ENCODE measurements at places on chromosomes 16 and 17.
A peak's percentile ranks its signal among the peaks of the same experiment; 100 is the strongest.

- no peak for DNase-seq
Measured at GRCh38 chr16:87507351-87508069, 14.7 kb upstream of the ZCCHC14 start.

- no peak for DNase-seq
Measured at GRCh38 chr16:8863594-8864424, 5.0 kb downstream of the CARHSP1 start.

- DNase-seq = no peak
Measured at GRCh38 chr16:87119748-87120147, 197.4 kb downstream of the C16orf95 start.

- peak; percentile 79 for DNase-seq
Measured at GRCh38 chr17:77842528-77843147, 115.9 kb upstream of the TNRC6C start.

GRCh38 chr16:13351601-13352217 lies 450.3 kb downstream of the SHISA9 start:
- DNase-seq = no peak

DNA sequence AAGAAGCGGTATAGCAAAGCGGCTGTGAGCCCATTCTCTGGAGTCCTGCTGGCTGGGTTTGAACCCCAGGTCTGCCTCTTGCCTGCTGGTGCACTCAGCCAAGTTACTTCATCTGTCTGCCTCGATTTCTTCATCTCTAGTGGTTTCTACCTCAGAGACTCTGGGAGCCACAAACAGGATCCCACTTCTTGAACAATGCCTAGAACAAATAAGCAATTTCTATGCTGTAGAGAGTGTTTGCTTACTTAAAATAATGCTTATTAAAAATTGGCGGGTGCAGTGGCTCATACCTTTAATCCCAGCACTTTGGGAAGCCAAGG lies 75.5 kb downstream of the CMIP start:
- no peak for DNase-seq

DNA sequence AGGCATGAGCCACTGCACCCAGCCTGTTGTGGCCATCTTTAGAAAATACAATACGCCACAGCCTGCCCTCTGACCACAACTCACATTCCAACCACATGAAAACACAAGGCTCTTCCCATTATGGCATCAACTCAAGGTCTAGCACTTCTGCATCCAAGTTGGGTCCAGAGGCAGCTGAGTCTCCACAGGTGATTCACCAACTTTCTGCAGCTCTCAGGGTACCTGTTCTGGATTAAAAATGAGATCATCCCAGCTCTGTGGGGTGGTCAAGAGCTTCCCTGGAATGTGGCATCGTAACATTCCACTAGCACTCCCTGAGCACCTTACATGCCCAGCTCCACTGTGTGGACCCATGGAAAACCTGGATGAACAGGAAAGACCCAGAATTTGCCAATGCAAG lies 9.9 kb upstream of the GUCY2D start:
- no peak for DNase-seq

GRCh38 chr17:69117855-69118784 lies 23.6 kb downstream of the ABCA6 start:
- no peak for DNase-seq

GRCh38 chr16:81995651-81996050 lies 15.6 kb downstream of the SDR42E1 start:
- DNase-seq = no peak

DNA sequence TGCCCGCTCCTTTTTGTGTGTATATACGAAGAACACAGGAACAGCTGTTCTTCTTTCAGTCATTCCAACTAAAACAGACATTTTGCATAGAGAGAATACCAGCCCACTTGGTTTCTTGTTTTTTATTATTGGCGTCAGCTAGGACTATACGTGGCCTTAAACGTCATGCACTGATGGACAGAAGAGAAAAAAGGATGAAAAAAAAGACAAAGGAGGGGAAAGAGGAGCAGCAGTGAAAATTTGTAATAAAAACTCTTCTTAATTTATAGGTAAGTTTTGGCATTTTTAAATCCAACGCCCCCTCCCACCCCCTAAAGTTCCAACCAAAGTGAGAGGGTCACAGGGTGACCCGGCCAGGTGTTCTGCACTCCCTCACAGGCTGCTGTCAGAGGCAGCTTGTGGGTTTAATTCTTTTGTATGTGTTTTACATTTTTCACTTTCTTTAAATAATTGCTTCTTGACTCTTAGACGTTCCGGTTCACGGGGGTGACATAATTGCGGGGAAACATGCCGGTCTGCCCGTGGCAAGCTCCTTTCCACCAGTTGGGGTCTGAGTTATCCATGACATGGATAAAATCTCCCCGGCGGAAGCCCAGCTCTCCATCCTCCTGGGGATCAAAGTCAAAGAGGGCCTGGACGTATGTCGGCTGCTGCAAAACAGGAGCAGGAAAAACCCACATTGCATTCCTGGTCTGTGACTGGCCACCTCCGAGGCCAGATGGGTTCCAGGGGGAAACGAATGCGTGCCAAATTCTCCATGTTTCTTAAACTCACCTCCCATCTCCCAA lies 30.9 kb upstream of the SLC25A19 start:
- no peak for DNase-seq

GRCh38 chr17:73748508-73748907 lies 104.3 kb upstream of the SDK2 start:
- no peak for DNase-seq

DNA sequence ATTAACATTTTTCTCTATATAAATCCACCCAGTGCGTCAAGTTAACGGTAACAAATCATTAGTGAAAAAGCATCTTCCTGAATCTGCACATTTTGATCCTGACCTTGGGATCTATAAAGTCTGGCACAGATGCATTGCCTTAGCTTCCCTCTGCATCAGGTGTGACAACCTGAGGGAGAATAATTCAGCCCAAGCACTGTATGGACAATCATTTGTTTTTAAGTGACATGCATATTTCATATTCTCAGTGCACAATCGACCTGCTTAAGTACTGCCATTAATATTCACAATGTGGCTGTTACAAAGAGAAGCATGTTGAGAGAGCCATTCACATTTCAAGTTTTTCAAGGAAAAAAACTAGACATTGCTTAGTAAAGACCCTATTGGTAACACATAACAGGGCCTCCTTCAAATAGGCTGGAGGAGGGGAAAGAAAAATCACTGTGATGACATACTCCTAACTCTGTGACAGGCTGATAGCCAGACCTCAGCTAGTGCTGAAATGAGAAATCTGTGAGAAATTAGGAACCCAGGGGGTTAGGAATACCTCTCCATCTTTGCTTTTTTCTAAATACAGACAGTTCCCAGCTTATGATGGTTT lies 505.3 kb upstream of the CDH5 start:
- no peak for DNase-seq

DNA sequence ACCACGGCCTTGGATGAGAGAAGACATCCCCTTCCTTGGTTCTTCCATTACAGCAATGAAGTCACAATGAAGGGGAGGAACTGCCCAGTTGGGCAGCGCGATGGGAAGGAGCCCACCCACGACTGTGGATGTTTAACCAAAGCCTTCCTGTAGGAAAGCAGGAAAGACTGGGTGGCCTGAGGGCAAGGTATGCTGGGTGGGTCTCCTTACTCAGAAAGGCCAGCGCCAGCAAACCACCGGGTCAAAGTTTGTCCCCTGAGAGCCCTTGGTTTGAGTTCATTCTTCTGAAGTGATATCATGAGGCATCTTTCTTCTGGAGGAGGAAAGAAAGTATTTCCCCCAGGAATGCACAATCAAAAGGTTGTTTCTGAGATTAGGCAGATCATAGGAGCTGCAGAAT lies 105.2 kb downstream of the C16orf95 start:
- no peak for DNase-seq

DNA sequence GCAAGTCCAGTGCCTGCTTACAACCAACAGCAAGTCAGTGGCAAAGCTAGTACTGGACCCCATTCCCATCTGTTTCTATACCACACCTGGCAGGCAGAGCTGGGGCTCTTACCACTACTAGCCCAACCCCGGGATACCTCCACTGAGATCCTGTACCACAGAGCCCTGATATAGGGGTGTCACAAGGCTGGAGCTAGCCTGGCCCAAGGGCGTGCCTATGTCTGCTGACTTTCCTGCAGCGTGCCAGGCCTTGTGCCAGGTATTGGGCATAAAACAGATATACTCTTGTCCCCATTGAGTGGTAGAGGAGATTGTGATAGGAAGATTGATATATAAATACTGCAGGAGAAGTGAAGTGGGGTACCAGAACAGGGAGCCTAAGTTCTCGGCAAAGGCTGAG lies 44.4 kb downstream of the PLD6 start:
- no peak for DNase-seq

DNA sequence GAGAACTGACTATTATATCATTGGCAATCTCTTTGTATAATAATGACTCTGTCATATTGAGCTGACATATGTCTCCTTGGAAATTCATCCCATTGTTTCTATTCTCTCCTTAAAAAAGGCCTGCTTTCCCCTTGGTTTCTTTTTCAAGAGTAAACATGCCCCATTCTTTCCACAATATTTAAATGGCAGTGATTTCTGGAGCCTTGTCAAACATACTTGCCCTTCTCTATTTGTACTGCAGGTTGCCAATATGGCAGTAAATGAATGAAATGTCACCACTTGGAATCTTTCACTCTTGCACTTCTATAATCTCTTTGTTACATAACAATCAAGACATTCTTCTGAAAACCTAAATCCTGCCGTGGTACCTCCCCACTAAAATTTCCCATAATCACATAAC lies 1265.1 kb upstream of the CDH8 start:
- no peak for DNase-seq

- no peak for DNase-seq
Measured at GRCh38 chr16:57883953-57884654, 81.8 kb upstream of the KIFC3 start.
